DND-41 (cell line): ENCODE measurements at places on chromosomes 12 and 14.

DNA sequence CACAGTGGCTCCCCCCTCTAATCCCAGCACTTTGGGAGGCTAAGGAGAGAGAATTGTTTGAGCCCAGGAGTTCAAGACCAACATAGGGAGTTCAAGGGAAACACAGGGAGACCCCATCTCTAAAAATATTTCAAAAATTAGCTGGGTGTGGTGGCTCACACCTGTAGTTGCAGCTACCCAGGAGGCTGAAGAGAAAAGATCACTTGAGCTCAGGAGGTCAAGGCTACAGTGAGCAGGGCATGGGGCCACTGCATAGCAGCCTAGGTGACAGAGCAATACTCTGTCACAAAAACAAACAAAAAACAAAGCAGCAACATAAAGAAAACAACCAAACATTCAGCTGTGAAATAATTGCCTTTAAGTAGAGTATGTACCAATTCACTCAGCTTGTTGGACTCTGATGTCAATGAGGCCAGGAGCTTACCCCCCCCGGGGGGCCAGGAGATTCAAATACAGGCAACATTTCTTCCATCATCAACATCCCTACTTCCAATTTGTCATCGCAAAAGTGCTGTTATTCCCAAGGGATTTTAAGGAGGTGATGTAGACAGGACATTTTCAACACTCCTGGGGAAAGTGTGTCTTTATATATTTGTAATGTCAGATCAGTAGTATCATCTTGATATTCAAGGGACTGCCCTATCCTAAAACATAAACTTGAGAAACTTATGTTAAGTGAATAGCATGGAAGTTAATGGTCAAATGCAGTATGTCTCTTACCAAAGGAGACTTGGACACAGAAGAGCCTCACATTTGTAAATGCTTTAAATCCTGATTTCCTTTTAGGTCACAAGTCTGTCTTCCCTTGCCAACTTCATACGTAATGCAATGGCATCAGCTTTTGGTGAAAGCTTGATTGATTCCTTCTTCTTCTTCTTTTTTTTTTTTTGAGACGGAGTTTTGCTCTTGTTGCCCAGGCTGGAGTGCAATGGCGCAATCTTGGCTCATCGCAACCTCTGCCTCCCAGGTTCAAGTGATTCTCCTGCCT is 40.6 kb upstream of the AEBP2 start:
- no peak for DNase-seq

GRCh38 chr12:106359646-106360399 is 2.3 kb downstream of the POLR3B start:
- DNase-seq: no peak

DNA sequence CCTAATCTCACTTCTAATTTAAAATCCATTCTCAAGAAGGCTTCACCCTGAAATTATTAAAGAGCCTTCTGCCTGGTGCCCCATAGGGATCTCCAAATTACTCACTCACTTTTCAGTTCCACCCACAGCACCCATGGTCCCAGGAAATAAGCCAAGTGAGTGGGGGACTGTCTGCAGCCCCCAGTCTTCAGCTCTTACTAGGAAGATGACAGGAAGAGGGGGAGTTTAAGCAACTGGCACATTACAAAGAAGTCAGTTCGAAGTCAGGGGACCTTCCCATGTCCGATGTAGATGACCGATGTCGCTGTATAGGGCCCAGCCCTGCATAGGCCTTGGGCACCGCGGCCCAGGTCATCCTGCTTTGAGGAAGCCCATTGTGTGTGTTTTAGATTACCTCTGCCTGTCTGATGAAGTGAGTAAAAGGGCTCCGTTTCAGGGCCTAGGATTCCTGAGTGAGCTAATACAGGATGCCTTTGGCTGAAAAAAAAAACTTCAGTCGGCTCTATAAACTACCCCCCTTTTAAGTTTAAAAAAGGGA is 1.9 kb downstream of the ACTN1 start:
- peak; percentile 30 for DNase-seq

- no peak for DNase-seq
These were observed 1538.3 kb upstream of the SEL1L start for GRCh38 chr14:83071888-83072501.

- no peak for DNase-seq
These were observed 29.6 kb downstream of the PMCH start for GRCh38 chr12:102167821-102168604.

- no peak for DNase-seq
These were observed 895.8 kb downstream of the RPS29 start for GRCh38 chr14:48690349-48690748.

DNA sequence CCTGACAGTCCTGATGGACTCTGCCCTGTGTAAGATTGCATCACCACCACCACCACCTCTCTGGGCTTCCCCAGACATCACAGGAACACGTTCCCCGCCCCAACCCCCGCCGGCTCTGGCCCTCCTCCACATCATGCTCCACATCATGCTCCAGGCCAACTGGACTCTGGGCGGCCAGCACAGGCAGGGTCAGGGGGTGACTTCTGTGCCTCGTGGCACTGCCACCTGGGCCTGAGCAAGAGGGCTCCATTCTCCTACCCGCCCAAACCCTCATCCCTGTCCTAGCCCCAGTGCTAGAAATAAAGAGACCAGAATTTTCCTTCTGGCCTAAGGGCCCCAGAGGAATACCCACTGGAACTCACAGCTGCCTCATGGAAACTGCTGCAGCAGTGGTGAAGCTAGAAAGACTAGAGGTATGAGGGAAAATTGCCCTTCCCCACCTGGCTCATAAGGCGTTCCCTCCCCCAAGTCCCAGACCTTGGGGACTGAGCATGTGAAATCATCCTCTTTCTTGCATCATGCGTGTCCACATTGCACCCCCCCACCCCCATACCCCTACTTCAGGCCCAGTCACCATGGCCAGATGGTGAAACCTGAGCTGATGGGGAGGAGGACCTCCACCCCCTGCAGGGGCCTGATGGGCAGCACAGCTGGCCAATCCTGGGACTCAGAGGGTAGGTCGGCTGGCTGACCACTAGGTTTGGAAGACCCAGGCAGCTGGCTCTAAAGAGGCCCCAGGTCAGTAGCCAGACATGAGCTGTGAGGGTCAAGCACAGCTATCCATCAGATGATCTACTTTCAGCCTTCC is at the start of gene INHBE:
Gene INHBE (plus strand): TSS at position 742 of the 808 bp plus-strand sequence. CDS start 230 bp downstream, outside the sequence.
- peak; percentile 39 for DNase-seq

DNA sequence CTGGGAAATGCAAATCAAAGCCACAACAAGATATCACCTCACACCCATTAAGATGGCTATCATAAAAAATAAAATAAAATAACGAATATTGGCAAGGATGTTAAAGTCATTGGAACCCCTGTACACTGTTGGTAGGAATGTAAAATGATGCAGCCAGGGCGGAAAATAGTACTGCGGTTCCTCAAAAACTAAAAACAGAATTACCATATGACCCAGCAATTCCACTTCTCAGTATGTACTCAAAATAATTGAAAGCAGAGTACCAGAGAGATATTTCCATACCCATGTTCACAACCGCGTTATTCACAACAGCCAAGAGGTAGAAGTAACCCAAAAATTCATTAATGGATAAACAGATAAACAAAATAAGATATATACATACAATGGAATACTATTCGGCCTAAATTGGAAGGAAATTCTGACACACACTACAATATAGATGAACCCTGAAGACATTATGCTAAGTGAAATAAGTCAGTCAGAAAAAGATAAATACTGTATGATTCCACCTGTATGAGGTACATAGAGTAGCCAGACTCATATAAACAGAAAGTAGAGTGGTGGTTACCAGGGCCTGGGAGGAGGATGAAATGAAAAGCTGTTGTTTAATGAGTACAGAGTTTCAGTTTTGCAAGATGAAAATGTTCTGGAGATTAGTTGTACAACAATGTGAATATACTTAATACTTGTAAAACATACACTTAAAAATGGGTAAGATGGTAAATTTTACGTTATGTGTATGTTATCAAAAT is 84.6 kb downstream of the TXNDC16 start:
- no peak for DNase-seq

DNA sequence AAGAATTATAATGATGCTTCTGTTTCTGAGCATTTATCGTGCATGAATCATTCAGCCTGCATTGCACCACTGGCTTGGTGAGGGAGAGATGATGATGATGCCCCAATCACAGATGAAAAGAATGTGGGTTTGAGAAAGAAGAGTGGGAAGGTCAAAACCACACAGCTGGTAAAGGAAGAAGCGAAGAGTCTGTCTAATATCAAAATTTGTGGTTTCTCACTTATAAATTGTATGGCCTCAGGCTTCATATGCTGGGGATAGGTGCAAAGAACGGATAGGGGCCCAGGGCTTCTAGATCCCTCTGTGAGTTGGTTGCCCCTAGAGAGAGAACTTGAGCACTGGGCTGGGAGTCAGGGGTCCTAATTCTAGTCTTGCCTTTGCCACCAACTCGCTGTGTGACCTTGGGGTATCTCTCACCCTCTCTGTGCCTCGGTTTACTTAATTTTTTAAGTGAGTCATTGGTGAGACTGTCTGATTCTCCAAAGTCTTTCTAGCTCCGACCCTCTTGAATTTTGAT is 2.2 kb downstream of the OASL start:
- DNase-seq: no peak

- no peak for DNase-seq
These were observed 92.9 kb upstream of the NEDD1 start for GRCh38 chr12:96814200-96814599.

DNA sequence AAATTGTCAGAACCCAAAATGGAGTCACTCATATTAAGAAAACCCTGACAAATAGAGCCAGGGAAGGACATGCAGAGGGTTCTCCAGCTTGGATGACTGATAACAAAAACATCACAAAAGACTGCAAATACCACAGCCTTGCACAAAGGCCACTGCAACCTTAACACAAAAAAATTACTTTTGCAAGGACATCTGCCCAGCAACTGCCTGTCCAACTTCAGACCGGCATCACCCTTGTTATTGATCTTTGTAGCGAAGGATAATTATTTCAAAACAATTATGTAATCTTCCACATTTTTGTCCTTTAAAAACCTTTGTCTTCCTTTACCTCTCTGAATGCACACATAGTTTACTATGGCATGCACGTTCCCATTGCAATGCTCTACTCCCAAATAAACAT is 100.6 kb upstream of the TBX3 start:
- no peak for DNase-seq
